Epithelial cell of esophagus (primary cell): ENCODE measurements at places on chromosomes 2 and 18.

GRCh38 chr2:177667626-177668025 lies 275.1 kb downstream of the AGPS start:
- peak; percentile 52 for DNase-seq

GRCh38 chr2:233029321-233029720 lies 3.2 kb upstream of the NEU2 start:
- DNase-seq, result no peak

DNA sequence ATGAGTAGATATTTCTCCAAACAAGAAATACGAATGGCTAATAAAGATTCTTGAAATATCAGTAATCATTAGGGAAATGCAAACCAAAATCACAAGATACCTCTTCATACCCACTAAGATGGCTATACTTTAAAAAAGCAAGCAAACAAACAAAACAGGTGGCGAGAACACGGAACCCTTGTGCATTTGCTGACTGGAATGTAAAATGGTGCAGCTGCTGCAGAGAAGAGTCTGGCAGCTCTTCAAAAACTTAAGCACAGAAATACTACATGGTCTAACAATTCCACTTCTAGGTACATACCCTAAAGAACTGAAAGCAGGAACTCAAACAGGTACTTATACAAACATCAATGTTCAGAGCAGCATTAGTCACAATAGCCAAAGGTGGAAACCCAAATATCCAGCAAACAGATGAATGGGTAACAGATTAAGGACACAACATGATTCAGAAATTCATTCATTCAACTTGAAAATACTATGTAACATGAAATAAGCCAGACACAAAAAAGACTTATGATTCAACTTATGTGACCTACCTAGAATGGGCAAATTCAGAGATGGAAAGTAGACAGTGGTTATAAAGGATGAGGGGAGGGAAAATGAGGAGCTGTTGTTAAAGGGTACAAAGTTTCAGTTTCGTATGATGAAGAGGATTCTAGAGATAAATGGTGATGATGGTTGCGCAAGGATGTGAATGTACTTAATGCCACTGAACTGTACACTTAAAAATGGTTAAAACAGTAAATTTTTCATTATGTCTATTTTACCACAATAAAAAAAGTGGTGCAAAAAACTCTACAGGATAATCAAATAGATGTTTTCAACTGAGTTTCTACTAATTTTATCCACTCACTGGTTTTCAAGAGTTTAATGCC lies 26.9 kb upstream of the GPR75 start:
- DNase-seq, result no peak

- DNase-seq, result peak; percentile 86
Measured at GRCh38 chr2:12320991-12321641, 395.6 kb upstream of the TRIB2 start.

GRCh38 chr2:211751848-211752247 lies 786.8 kb downstream of the ERBB4 start:
- DNase-seq, result no peak

DNA sequence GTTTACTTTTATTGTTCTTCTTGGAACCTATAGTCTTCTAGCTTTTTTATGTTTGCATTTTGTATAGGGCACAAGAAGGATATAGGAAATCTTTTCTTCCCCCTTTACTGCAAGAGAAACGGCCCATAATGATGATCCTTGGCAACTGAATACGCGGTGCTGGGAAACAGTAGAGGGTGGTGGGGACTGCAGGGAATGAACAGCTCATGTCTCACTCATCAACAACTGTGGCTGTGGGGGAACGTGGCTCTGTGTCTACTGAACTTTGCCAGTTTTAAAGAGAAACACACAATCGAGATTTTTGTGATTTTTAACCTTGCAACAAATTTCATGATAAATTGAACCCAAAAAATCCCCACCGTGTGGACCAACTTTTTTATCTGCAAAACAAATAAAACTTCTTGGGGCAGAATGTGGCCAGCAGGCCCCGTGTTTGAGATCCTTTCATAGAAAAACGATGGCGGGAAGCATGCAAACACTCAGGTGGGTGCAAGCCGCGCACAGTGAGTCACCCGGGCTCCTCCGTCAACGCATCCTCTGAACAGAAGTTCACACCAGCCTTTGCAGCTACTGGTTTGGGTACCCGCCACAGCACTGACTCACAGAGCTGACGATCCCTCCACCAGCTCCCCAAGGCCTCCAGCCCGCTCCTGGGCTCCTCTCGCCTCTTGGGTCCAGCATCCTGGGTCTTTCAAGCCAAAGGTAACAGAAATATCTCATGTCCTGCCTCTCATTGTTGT lies 149.3 kb downstream of the COL6A3 start:
- DNase-seq, result peak; percentile 72

GRCh38 chr18:10928011-10928771 lies 221.2 kb downstream of the PIEZO2 start:
- no peak for DNase-seq

DNA sequence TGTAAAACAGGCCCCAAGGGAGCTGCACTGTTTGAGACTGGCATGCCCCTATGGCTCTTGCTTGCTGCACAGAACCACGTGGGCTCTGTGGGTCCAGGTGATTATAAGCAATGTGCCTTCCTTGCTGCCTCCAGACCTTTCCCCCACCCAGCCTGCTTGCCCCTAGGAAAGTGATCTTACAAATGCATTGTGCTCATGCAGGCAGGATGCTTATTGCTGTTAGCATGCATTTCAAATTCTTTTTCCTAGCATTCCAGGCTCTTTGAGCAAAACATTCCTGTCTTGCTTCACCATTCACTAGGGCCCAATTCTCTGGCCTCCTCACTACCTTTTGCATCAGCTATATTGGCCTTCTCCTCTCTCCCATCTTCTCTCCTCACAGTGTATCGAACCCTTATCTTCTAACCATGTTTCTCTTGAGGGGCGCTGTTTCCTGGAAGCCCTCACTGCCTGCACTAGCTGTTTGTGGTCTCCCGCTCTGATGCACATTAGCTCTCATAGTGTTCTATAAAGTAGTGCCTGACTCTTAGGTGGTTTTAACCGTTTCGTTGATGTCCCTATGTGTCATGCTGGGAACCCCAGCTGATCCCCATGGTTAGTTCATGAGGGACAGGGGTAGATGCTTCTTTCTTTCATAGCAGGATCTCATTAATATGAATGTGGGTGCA lies 152.9 kb upstream of the EPAS1 start:
- DNase-seq, result no peak

GRCh38 chr2:152440460-152440859 lies 105.5 kb downstream of the FMNL2 start:
- DNase-seq, result peak; percentile 82

DNA sequence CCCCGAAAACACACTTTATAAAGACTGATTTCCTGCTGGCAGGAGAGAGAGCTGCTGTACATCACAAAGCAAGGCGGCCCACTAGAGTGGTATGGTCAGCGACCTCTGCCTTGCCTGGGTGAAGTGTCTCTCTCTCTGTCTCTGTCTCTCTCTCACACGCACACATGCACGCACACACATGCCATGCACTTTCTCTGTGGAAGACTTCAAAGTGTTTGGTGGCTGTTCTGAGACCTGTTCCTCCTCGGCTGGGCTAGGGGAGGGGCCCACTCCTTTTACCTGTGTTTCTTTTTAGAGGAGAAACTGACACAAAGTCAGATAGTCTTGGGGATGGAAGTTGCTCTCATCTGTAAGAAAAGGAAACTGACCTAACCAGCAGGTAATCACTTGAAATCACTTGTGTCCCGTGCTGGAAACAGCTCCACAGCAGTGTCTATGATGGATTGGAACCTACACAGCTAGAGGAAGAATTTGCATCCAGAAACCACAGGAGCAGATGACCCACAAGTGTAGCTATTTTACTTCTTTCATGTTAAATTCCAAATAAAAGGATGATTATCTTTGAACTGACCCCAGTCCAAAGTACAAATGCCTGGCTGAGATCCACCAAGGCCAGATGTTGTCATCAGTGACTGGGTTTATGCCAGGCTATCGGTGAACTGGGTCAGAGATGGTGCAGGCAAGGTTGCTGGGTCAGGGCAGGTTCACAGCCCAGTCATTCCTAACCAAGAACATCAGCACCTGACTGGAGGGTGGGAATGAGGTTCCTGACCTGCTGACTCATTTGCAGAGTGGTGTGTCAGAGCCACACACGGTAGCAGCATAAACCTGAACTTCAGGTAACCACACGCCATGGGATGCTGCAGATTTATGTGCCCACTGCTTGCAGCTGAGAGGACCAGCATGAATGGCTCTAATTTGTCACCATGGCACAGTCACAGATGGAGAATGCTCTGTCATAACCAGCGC lies 63.0 kb downstream of the NPAS2 start:
- peak; percentile 90 for DNase-seq
